ENCODE measurements at places on chromosomes 4 and X.

- no peak for DNase-seq
Observed at GRCh38 chrX:46433892-46434291, 111.3 kb downstream of the ZNF674 start.

GRCh38 chr4:41656572-41657520 lies 91.7 kb downstream of the PHOX2B start:
- DNase-seq, result no peak

DNA sequence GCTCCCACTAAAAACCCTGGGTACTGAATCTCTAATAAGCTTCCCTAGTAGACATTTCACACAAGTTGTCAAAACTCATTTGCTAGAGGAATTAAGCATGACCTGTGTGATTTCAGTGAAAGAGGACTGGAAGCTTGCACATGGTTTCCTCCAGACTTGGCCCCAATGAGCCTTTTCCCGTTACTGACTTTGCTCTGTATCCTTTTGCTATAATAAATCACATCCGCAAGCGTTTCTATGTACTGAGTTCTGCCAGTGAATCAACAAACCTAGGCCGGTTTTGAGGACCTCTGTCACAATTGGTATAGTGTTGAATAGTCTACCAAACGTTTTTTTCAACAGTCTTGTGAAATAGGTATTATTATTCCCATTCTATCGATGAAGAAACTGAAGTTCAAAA lies 8.2 kb downstream of the ATP11C start:
- DNase-seq, result no peak

DNA sequence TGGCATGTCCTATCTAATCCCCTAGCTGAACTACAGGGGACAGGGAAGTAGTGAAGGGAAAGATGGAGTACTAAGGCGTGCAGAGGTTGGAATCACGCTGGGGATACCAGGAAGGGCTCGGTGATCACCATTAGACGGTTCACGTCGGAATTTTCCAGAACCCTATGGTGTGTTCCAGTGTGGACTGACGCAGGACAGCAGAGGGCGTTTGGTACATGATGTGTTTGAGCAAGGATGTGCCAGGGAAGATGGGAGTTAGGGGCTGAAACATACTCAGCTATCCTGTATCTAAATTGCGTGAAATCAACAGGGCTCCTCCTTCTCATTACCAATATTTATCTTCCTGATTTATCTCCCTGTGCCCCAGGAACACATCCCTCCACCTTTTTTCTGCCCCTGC lies 33.7 kb downstream of the PRPS2 start:
- no peak for DNase-seq

GRCh38 chrX:120137439-120137838 lies 21.0 kb upstream of the RHOXF2 start:
- DNase-seq, result no peak

GRCh38 chr4:41260116-41260733 lies 3.5 kb downstream of the UCHL1 start:
- no peak for DNase-seq

DNA sequence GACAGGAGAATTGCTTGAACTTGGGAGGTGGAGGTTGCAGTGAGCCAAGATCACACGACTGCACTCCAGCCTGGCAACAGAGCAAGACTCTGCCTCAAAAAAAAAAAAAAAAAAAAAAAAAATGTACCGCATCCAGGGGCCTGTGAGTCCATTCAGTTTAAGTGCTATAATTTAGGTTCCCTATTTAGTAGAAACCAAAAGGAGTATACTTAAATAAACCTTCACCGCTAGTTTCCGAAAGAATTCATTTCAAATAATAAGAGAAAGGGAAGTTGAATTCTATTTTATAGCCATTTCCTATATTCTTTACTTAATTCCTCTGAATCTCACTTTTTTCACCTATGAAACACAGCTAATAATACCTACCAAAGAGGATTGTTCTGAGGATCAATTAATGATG lies 20.8 kb upstream of the LRBA start:
- no peak for DNase-seq

DNA sequence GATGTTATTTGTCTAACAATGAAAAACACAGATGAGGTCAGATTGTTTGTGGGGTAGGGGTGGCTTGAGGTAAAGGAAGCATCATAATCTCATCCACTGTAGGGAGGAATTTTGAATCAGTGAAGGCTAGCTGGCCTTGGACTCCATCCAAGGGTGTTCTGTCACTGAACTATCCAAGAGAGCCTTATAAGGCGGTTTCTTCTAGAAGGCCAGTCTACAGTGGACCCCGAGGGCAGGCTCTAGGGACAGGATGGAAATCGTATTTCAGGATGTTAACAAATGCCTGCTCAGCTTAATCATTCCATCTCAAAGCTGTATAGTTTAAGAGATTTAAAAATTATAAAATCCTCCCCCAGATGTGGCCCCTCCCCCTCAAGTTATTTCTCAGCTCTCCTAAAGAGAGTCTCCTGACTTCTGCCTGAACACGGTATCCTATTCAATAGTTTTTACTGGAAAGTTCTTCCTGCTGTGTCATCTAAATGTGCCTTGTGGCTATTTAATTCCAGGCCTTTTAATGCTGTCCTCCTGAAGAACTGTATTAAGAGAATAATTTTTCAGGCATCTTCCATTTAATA lies 8.0 kb downstream of the IGFBP7 start:
- DNase-seq, result no peak

- no peak for DNase-seq
Observed at GRCh38 chrX:10971759-10972158, 139.4 kb upstream of the HCCS start.

DNA sequence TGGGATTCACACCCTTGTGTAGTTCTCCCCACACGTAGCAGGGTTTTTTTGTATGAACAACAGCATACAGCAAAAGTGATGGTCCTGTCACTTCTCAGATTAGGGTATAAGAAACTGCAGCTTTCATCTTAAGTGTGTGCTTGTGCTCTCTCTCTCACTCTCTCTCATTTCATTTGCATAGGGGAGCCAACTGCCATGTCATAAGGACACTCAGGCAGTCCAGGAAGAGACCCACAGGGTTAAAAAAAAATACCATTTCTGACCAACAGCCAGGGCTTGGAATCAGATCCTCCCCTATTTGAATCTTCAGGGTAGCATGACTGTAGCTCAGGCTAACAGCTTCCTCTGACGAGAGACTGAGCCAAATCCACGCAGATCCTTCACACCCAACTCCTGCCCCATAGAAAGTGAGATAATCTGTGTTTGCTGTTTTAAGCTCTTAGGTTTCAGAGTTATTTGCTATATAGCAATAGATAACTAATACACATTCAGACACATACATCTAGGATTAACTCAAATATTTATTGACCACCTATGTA lies 331.2 kb downstream of the PAPSS1 start:
- DNase-seq, result no peak

GRCh38 chr4:83115656-83116285 lies 1.2 kb upstream of the PLAC8 start:
- no peak for DNase-seq

- no peak for DNase-seq
Observed at GRCh38 chr4:132642016-132642817, 506.9 kb upstream of the PCDH10 start.

GRCh38 chr4:161256172-161256571 lies 907.6 kb downstream of the FSTL5 start:
- DNase-seq, result no peak

DNA sequence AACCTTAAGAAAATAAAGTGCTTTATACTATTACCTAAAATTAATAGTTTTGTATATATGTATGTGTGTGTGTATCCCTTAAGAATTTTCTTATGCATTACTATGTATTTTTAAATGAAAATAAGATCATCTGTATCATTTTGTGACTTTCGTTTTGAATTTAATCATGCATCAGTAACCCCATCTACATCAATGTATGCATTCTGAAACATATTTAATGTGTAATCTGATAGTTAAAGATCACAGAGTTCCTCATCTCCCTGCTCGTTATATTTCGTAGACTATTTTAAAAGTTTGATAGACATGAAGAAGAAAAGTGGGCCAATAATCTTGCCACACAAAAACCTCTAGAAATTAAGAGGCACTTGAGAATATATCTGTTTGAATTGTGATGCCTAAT lies 7.4 kb downstream of the BMPR1B start:
- no peak for DNase-seq

DNA sequence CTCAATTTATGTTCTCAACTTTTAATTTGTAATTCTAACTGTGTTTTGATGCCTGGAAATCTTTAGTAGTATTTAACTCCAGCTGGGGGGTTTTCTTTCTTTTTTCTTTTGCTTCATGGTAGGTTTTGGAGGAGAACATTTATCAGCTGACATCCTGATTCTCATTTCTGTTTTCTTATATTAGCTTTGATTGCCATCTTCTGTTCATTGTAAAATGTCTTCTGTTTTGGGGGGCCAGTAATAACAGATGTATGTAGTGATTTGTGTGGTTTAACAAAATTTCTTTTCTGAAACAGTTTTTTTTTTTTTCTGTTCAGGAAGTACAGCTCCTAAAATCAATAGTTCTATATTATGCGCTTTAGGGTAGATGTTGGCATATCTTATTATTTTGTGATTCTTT lies 182.2 kb downstream of the GABRB1 start:
- DNase-seq, result no peak

GRCh38 chr4:67725981-67726380 lies 25.0 kb upstream of the UBA6 start:
- DNase-seq, result no peak

DNA sequence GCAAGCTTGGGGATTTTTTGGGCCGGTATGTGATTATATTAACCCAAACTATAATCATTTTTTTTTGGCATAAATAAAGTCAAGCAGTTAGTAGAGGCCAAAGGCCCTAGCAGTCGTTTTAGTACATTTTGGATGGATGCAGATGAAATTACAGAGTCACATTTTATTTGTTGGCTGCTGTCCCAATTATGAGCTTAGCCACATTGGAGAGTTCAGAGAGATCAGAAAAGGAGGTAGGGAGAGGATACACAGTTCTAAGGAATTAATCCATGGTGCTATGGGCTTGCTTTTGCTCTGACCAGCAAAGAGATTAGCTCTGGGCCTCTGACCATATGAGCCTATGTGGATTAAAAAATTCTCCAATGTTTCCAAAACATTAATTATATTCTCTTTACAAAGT lies 395.1 kb downstream of the RAPGEF2 start:
- no peak for DNase-seq

GRCh38 chr4:73527196-73527595 lies 45.7 kb downstream of the AFM start:
- DNase-seq, result no peak

GRCh38 chrX:7926501-7926900 lies 712 bp downstream of the PNPLA4 start:
- no peak for DNase-seq

GRCh38 chrX:41184312-41184711 lies 99.1 kb downstream of the USP9X start:
- DNase-seq, result no peak

DNA sequence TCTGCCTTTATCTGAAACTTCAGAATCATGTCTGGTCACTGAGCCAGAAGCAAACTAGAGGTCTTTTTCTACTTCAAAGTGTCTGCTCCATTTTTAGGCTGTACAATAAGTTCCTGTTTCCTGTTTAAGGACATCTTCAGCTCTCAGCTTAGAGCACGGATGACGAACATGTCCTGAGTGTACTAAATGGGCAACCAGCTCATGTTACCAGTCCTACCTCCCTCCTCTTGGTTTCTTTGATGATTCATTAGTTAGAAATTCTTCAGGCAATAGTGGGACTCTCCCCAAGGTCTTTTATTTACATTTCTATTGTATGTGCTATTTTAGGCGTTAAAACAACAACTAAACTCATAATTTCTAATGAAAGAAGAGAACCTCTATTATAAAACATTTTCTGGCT lies 58.0 kb downstream of the ENPEP start:
- no peak for DNase-seq

DNA sequence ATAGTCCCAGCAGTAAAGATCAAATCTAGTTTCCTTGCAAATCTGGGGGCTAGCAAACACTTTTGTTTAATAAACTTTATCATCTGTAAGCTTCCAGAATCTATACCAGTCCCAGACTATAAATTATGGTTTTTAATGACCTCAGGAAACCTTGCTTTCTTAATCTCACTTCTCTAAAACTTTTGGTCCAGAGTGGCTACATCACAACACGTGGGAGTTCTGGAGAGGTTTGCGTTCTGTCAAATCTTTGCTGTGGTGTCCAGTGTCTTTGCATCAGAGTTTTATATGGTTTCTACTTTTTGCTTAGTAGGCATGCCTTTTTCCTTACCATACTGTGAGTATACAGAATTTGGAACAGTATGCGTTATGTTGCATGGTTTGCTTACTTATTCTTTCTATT lies 193.9 kb downstream of the ANK2 start:
- no peak for DNase-seq

DNA sequence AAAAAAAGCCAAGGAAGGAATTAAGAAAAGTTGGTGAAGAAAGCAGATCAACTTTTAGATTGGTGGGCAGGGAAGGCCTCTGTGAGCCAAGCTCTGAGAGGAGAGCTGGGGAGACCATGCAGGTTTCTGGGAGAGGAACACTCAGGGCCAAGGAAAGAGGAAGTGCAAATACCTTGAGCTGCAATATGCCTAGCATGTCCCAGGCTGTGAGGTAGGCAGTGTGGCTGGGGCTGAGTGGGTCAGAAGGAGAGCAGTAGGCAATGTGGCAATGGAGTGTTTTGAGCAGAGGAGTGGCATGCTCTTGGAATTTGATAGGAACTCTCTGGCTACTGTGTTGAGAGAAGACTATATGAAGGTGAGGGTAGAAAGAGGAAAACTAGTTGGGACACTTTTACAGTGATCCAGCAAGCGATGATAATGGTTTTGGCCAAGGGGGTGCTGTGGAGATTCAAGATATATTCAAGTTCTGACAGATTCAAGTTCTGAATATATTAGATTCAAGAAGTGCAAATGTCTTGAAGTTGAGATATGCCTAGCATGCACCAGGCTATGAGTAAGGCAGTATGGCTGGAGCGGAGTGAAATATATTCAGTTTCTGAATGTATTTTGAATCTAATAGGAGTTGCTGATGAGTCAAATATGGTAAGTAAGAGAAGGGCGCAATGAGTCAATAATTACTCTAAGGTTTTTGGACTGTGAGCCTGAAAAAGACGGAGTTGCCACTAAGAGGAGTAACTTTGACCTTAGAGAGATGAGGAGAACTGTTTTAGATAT lies 172.5 kb downstream of the CAMK2D start:
- no peak for DNase-seq

DNA sequence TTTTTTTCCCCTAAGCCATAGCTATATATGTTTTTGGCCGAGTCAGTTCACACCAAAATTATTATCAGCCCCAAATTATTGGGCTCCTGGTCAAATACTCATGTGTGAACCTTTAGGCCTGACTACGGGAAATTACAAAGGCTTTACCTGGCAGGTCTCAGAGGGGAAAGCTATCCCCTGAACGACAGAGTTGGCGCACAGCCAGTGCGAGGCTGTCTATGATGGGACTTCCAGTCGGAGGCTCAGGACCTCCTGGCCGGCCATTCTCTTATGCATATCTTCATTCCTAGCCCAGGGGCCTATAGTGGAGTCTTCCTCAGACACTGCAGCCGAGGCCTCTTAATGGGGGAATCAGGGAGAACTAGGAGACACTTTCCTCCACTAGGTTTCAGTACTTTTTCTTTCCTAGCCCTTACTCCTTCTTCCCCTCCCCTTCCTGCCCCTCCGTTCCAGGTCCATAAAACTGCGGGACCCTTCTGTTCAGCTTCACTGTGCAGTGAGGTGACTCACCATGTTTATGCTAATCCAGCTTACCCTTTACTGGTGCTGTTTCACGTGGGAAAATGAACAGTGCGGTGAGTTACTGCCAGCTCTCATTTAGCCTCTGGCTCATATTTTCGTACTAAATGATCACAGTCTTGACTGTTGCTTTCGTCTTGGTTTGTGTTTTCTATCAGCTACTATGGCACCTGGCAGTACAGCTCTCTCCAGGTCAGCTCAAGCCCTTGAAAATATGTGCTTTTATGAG lies 533.9 kb downstream of the FSTL5 start:
- DNase-seq, result no peak
